Inflammatory macrophage treated with lipopolysaccharide for 1 hour (primary cell): ENCODE measurements at places on chromosomes 12 and 14.
A peak's percentile ranks its signal among the peaks of the same experiment; 100 is the strongest.

GRCh38 chr12:18703911-18704310 is 33.9 kb downstream of the PLCZ1 start:
- no peak for DNase-seq

GRCh38 chr12:110256780-110257431 is 24.1 kb upstream of the ATP2A2 start:
- DNase-seq = peak; percentile 77

GRCh38 chr12:69129564-69129963 is 109.8 kb upstream of the CPSF6 start:
- no peak for DNase-seq

DNA sequence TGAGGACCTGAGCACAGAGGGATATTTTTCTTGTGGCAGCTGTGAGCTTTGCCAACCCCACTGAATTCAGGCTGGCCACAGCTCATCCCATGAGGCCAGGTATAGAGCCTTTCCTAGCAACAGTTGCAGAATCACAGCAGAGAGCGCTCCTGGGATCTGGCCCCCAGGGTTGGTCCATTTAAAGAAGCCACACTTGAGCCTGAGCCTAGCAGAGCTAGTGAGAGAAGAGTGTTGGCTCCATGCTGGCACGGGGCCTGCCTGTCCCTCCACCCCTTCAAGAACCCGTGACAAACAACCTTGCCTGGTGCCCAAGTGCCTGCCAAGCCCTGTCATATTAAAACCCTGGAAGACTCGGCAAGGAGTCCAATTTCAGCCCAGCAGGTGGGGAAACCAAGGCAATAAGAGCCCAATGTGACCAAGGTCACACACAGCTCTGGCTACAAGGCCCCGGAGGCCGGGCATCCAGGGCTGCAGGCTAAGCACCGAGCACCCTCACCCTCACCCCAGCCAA is 91.6 kb downstream of the LRRC74A start:
- DNase-seq = no peak

GRCh38 chr12:122880155-122880667 is 15.7 kb downstream of the VPS37B start:
- no peak for DNase-seq

DNA sequence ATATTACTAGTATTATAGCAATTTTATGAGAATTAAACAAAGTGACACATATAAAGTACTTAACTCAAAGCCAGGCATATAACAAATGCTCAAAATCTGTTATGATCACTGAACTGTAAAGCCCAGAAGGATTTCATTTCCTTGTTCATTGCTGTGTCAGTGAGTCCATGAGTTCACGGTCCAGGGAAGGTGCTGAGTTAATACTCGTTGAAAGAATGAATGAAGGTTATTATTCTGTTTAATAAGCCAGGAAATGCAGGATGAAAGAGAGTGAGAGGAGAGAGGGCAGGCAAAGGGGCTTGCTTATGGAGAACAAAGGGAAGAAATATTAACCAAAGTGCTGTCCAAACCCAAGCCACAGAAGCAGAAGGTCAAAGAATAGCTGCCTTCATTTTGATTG is 40.2 kb upstream of the NT5DC3 start:
- no peak for DNase-seq

DNA sequence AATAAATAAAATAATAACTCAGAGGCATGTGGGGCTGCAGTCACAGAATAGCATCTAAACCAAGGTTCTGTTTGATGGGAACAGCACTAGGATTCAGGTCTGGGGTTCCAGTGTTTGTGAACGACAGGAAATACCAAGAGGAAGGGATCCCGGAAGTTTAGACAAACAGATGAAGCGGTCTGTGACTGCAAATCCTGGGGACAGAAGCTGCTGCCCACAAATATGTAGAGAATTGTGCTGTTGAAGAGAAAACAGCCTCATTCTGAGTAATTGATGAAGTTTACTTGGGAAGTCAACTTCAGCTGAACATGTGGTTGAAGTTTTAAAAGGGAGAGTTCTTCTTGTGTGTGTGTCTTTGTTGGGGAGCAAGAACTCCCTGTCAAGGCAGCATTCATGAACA is 98.4 kb upstream of the TBX5 start:
- DNase-seq = no peak

- DNase-seq = no peak
Measured at GRCh38 chr14:100701314-100701713, 25.4 kb upstream of the DLK1 start.

DNA sequence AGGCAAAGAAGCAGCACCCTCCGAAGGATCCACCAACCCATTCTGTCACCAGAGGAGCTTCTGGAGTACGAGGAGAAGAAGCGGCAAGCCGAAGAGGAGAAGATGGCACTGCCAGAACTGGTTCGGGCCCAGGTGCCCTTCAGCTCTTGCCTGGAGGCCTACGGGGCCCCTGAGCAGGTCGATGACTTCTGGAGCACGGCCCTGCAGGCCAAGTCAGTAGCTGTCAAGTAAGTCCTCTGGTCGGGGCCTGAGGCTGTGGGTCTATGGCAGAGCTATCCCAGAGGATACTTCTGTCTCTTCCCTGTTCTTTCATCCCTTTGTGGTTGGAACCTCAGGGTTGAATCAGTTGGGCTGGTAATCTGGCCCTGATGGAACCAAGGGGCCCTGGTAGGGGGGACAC is 5.9 kb upstream of the TPI1 start:
- no peak for DNase-seq

DNA sequence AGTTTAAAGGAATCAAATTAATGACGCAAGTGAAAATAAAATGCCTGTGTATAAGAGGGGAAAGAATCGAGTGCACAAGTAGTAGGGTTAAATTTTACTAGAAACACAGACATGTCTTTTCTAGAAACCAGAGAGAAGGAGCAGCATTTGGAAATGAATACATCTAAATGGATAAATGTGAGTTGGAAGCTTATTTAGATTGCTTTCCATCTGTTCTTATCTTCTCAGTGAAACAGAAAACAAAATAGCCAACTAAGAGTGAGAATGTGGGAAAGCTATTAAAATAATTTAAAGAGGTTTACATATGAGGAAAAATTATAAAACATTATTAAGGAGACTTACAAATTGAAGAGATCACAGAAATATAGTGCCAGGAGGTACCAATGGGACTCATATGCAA is 1818.9 kb upstream of the FLRT2 start:
- no peak for DNase-seq

DNA sequence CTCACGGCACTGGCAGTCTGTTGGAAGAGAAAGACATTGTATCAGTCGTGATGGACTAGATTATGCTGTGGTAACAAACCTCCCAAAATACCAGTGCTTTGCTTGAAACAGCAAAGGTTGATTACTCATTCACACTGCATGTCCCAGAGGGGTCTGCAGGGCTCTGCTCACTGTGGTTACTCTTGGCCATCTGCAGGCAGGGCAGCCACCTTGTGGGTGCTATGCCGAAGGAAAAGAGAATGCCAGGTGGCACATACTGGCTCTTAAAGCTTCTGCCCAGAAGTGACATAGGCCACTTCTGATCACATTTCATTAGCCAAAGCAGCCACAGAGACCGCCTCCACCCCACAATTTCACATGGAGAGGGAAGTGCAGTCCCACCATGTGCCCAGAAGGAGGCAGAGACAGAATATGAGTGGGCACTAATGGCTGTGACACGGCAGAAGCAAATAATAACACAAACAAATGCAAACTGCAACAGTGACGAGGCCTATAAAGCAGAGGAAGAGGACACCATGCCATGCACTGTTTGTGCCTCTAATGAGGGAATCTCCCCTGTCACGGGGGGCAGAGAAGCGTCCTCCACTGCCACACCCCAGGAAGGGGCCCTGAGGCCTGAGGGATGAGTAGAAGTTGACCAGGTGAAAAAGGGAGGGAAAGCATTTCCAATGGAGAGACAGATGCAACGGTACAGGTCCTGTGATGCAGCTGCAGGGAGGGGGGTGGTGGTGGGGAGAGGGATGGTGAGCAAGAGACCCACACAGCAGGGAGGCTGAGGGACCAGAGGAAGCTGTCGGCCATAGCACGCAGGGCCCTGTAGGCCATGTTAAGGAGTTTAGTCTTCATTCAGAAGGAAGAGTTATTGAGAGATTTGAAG is 51.7 kb upstream of the KICS2 start:
- no peak for DNase-seq

DNA sequence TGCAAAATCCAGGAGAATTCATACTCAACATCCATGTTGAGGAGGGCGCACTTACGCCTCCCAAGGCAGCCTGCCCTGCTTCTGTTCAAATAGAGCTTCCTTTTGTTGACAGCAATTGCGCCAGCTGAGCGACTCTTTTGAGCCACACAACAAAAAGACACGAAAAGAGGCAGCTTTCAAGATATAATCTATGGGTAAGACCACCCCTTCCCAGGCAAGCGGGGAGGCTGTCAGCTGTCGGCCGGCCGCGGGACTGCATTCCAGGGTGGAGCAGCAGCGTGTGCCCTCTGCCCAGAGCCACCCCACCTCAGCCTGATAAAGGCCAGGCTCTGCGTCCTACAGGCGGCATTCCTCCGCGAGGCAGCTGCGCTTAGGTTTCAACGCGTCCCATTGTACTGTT is 15.8 kb upstream of the STAB2 start:
- no peak for DNase-seq

DNA sequence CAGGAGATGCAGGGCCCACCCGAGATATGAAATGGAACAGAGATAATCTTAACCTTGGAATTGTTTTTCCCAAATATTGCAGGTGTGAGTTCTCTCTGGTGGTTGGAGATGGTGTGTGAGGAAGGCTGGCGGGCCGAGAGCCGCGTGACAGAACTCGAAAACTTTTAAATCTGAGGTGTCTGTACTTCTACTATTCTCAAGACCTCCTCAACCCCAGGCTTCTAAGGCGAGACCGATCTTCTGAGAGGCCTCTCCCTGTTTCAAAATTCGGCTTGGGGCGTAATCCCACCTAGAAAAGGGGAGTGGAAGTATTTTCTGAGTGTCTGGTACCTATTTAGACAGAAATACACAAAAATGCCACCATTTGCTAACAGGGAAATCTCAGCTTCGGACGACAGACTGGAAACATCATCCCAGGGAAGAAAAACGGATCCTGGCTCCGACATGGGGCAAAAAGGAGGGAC is 611 bp downstream of the SARNP start:
- peak; percentile 41 for DNase-seq

DNA sequence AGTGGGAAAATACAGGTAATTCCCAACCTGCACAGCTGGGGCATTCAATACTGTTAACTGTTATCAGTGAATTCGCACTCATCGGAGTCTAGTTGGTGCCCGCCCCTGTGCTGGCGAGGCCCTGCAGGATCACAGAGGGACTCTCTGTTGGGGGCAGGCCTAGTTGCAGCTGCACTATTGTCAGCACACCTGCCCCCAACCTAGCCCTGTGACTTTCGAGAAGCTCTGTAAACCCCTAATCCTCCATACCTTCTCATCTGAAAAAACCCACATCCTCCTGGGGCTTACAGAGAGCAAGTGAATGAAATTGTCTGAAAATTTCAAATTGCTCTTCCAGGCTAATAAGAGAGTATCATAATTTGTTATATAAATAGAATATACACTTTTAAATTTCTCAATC is 132.2 kb upstream of the NUDT4 start:
- DNase-seq = no peak

DNA sequence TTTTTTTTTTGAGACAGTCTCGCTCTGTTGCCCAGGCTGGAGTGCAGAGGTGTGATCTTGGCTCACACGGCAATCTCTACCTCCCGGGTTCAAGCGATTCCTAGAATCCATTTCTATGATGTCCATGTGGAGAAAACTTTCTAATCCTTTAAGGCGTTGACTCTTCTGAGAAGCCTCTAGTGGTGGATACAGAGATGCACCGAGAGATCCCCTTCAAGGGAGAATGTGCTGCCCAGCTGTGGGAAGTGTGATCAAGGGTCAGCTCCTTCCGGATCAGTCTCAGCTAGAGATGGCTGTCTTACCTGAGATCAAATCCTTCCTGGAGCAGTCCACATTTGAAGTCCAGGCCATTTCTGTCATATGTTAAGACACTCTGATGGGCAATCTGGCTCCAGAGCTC is 92.7 kb upstream of the HECTD1 start:
- DNase-seq = no peak

DNA sequence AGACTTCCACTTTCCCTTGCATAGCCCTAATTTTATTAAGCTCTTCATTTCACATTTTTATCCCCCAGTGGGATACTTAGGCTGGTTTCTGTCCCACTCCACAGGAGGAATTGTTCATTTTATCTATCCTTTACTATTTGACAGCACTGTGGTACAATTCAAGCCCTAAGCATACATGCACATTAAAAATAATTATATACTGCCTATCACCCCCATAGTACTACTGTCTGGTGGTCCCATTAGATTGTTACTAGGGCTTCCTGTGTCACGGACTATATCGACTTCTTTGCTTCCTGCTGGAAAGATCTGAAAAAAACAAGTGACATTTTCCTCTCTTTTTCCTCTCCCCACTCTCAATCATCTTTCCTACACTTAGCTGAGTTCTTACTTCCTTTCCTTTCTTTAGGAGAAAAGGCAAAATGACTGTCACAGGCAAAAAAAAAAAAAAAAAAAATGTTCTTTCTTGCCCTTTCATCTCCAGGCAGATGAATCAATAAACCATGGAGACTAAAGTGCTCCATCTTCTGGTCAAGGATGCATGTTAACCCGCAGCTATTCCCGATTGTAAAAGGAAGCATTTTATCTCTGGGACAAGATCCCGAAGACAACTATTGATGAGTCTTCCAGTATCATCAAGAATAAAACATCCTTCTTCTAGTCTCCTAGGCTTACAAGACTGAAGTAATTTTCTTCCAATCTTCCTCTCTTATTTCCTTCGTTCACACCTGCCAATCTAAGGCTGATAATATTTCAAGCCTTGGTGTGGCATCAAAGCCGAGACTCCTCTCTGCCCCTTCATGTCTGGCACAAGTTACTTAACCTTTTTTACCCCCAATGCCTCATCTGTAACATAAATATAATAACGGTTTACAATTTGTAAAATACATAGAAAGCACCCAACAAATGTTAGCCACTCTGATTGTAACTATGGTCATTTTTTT is 94.4 kb upstream of the PLEKHG7 start:
- peak; percentile 40 for DNase-seq

DNA sequence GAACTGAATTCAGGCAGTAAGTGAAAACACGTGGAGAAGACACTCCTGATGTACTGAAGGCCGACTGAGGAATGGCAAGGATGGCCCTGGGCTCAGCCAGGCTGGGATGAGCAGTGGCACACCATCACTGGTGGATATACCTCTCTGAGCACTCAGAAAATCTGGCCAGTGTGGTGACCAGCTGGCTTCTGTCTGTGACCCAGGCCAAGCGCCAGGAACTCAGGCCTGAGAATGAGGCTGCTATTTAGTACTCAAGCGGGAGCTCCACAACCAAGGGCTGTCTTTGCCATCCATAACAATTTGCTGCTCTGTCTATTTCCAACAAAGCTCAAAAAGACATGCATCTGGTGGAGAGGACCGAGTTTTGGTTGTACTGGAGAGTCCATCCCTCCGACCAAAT is 586.3 kb downstream of the BCL11B start:
- DNase-seq = no peak

GRCh38 chr14:55458800-55459515 is 18.5 kb upstream of the TBPL2 start:
- peak; percentile 50 for DNase-seq

GRCh38 chr12:48775299-48775698 is 13.6 kb downstream of the ADCY6 start:
- DNase-seq = no peak

DNA sequence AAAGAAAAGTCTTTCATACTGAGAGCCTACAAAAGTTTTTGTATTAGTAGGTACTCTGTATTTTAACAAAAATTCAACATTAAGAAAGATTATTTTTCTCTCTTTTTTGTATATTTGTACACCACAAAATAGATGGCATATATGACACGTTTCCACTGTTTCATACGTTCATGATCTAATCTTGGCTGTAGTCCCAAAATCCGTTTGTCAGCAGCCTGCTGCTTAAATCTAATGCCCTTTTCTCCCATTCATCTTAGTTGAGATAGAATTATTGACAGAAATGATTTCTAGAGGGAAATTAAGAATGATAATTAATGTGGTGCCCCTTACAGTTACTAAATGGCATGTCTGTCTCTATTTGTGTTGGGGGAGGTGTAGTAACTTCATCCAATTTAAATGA is 140.7 kb upstream of the NOVA1 start:
- DNase-seq = no peak
